ENCODE measurements at places on chromosomes 1 and 21. TPM values are rescaled to one million over a fixed set of nuclear protein-coding genes. Genes with fewer than 3 reads are reported as not detected.
A peak's percentile ranks its signal among the peaks of the same experiment; 100 is the strongest.

GRCh38 chr21:38308532-38309119 is 51.8 kb downstream of the KCNJ15 start:
- peaks cover 9% of the 10 kb centered on the region for H3K4me1 ChIP-seq
- H3K4me3 ChIP-seq = no peak overlapping the region
- H3K36me3 ChIP-seq = no peaks in the 10 kb centered on the region
- no peak for DNase-seq
- peaks cover 2% of the 10 kb centered on the region for H3K27me3 ChIP-seq

GRCh38 chr1:92854101-92854785 is 22.4 kb downstream of the RPL5 start:
- no peak overlapping the region for H3K4me3 ChIP-seq
- H3K27me3 ChIP-seq = no peaks in the 10 kb centered on the region
- no peak for DNase-seq
- no peak overlapping the region for H3K27ac ChIP-seq

DSCAM gene
- total RNA-seq = not detected

DNA sequence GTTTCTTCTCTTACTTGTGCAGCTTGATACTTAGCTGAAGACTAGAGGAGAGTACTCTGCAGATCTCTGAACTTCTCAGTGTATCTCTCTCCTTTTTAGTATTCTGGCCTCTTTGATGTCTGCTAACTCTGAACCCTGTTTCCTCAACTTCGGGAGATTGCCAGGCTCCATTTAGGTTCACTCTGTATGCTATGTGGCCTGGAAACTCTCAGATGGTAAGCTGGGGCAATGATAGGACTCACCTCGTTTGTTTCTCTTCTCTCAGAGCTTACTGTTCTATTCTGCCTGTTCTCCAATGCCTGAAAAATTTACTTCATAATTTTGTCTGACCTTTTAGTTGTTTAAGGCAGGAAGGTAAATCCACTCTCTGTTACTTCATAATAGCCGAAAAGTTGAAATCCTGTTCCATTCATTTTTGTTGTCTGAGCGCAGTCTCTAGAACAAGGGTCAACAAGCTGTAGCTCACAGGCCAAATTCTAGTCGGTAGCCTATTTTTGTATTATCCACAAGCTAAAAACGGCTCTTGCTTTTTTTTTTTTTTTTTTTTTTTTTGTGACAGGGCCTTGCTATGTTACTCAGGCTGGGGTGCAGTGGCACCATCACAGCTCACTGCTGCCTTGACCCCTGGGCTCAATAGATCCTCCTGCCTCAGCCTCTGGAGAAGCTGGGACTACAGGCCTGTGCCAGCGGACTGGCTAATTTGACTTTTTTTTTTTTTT is 33.3 kb downstream of the ZMYM4 start:
- peaks cover 11% of the 10 kb centered on the region for H3K36me3 ChIP-seq
- H3K27ac ChIP-seq = no peak overlapping the region
- no peaks in the 10 kb centered on the region for H3K27me3 ChIP-seq
- DNase-seq = no peak

GRCh38 chr1:41482001-41482765 is 2.3 kb downstream of the EDN2 start:
- no peak for DNase-seq
- peaks cover 7% of the 10 kb centered on the region for H3K27me3 ChIP-seq
- peaks cover 9% of the 10 kb centered on the region for H3K4me1 ChIP-seq
- H3K4me3 ChIP-seq = no peak overlapping the region
- H3K36me3 ChIP-seq = no peaks in the 10 kb centered on the region
- H3K27ac ChIP-seq = no peak overlapping the region

DNA sequence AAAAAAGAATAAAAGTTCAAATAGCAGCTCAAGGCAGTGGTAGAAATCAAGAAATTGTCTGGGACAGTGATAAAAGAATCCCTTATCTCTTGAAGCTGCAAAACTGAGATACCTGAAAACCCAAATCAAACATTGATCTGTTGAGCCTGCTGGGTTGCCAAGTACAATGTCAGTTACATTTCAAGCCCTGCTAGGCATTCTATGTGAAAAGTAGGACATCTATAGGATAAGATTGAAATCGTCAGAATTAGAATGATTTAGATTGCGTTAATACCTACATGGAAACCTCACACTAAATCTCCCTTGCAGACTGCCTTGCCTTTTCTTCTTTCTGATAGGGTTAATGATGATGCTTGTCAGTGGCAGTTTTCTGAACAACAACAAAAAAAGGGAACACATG is 1684.4 kb upstream of the B3GALT2 start:
- H3K4me3 ChIP-seq = no peak overlapping the region
- no peak for DNase-seq
- H3K36me3 ChIP-seq = no peaks in the 10 kb centered on the region
- H3K27me3 ChIP-seq = no peaks in the 10 kb centered on the region

THEM4 gene
- total RNA-seq = 28.0 TPM

- H3K4me1 ChIP-seq = no peaks in the 10 kb centered on the region
- H3K27me3 ChIP-seq = peaks cover 13% of the 10 kb centered on the region
- H3K27ac ChIP-seq = no peak overlapping the region
- H3K4me3 ChIP-seq = no peak overlapping the region
- peak; percentile 22 for DNase-seq
Observed at GRCh38 chr1:204975568-204976235, 67.3 kb upstream of the CNTN2 start.

PLPP3 gene
- not detected for total RNA-seq

- no peaks in the 10 kb centered on the region for H3K27me3 ChIP-seq
- H3K4me1 ChIP-seq = peaks cover 2% of the 10 kb centered on the region
- no peak for DNase-seq
- no peak overlapping the region for H3K27ac ChIP-seq
Observed at GRCh38 chr1:112544751-112545150, 36.0 kb downstream of the WNT2B start.

AGL gene
- total RNA-seq = 13.2 TPM

GRCh38 chr1:161193561-161194235 is 5.2 kb downstream of the ADAMTS4 start:
- no peaks in the 10 kb centered on the region for H3K27me3 ChIP-seq
- no peak overlapping the region for H3K4me3 ChIP-seq
- no peaks in the 10 kb centered on the region for H3K36me3 ChIP-seq
- H3K27ac ChIP-seq = no peak overlapping the region

- H3K27ac ChIP-seq = no peak overlapping the region
- H3K36me3 ChIP-seq = no peaks in the 10 kb centered on the region
- H3K4me1 ChIP-seq = peaks cover 5% of the 10 kb centered on the region
- DNase-seq = no peak
- no peak overlapping the region for H3K4me3 ChIP-seq
- H3K27me3 ChIP-seq = no peaks in the 10 kb centered on the region
Observed at GRCh38 chr1:43558346-43558841, 27.7 kb downstream of the PTPRF start.

OR10K1 gene
- not detected for total RNA-seq

DNA sequence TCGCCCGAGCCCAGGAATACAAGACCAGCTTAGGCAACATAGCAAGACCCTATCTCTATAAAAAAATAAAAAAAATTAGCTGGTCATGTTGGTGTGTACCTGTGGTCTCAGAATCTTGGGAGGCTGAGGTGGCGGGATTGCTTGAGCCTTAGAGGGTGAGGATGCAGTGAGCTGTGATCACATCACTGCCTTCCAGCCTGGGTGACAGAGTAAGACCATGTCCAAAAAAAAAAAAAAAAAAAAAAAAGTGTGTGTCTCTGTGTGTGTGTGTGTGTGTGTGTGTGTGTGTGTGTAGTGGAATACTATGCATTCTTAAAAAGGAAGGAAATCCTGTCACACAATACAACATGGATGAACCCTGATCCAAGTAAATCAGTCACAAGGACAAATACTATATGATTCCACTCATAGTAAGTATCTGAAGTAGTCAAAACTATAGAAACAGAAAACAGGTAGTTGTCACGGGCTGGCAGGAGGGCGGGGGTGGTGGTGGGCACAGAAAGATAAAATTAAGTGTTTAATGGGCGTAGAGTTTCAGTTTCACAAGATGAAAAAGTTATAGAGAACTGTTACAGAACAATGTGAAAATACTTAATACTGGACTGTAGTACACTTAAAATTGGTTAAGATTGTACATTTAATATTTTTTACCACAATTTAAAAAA is 47.8 kb downstream of the SELENOF start:
- H3K36me3 ChIP-seq = peaks cover 20% of the 10 kb centered on the region
- peaks cover 12% of the 10 kb centered on the region for H3K4me1 ChIP-seq
- DNase-seq = no peak
- no peak overlapping the region for H3K4me3 ChIP-seq
- no peak overlapping the region for H3K27ac ChIP-seq
- H3K27me3 ChIP-seq = no peaks in the 10 kb centered on the region

- no peak overlapping the region for H3K27ac ChIP-seq
- H3K36me3 ChIP-seq = no peaks in the 10 kb centered on the region
- no peak for DNase-seq
- H3K4me1 ChIP-seq = peaks cover 15% of the 10 kb centered on the region
Observed at GRCh38 chr1:181119093-181119989, 30.8 kb downstream of the IER5 start.

BMP8A gene
- 0.11 TPM for total RNA-seq

Data from activated T-helper 2 cell treated with anti-CD3 and anti-CD28 coated beads, Interferon-gamma antibody, Interleukin-2, Interleukin-4, amounts not matched to agents 10 μg/mL and 5 μg/mL and 100 μg/mL, durations not matched to agents 14 hours and 24 hours and 36 hours (primary cell).